Esophagus squamous epithelium (tissue), 5 donors: ENCODE measurements at places on chromosomes 2 and 18. TPM values are rescaled to one million over a fixed set of nuclear protein-coding genes. Genes with fewer than 3 reads are reported as not detected.
A peak's percentile ranks its signal among the peaks of the same experiment; 100 is the strongest.

GRCh38 chr18:3151399-3152264 is 68.1 kb downstream of the MYOM1 start:
- no peak for DNase-seq

The IL36A gene
- 164 TPM for total RNA-seq

- DNase-seq: no peak
These were observed 424.2 kb downstream of the TGIF1 start for GRCh38 chr18:3874125-3874524.

DNA sequence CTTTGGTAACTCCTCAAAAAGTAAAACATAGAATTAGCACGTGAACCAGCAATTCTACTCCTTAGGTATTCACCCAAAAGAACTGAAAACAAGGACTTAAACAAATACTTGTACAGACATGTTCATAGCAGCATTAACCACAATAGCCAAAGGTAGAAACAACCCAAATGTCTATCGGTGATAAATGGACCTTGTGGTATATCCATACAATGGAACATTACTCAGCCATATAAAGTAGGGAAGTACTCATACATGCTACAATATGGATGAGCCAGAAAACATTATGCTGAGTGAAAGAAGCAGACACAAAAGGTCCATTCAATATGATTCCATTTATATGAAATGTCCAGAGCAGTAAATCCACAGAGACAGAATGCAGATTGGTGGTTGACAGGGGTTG is 182.8 kb downstream of the DNER start:
- no peak for DNase-seq

DNA sequence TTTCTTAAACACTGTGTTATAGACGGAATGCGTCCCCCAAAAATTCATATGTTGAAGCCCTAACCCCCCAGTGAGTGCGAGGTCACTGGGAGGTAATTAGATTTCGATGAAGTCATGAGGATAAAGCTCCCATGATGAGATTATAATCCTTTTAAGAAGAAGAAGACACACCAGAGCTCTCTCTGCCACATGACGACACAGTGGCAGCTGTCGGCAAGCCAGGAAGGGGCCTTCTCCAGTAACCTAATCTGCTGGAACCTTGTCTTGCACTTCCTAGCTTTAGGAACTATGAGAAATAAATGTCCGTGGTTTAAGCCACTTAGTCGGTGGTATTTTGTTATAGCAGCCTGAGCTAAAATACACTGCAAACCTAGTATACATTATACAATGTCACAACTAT is 12.3 kb downstream of the TMEM237 start:
- DNase-seq: no peak

DNA sequence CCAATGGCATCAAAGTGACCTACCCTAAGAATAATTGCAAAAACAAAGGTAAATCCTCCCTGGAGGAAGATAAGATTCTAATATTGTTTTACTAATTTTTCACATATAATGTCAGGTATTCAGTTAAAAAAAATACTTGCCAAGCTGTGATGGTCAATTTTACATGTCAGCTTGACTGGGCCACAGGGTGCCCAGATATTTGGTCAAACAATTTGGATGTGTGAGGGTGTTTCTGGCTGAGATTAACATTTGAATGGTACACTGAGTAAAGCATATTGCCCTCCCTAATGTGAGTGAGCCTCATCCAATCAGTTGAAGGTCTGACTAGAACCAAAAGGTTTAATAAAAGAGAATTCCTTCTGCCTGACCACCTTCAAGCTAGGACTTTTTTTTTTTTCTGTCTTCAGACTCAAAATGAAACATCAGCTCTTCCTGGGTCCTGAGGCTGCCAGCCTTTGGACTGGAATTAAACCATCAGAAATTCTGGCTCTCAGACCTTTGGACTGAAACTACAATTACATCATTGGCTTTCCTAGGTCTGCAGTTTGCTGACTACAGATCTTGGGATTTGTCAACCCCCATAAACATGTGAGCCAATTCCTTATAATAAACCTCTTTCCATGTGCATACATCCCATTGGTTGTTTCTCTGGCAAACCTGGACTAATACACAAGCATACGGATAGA is 65.4 kb downstream of the LDAH start:
- no peak for DNase-seq

- DNase-seq: no peak
These were observed 214.8 kb downstream of the IKZF2 start for GRCh38 chr2:212936572-212936971.

DNA sequence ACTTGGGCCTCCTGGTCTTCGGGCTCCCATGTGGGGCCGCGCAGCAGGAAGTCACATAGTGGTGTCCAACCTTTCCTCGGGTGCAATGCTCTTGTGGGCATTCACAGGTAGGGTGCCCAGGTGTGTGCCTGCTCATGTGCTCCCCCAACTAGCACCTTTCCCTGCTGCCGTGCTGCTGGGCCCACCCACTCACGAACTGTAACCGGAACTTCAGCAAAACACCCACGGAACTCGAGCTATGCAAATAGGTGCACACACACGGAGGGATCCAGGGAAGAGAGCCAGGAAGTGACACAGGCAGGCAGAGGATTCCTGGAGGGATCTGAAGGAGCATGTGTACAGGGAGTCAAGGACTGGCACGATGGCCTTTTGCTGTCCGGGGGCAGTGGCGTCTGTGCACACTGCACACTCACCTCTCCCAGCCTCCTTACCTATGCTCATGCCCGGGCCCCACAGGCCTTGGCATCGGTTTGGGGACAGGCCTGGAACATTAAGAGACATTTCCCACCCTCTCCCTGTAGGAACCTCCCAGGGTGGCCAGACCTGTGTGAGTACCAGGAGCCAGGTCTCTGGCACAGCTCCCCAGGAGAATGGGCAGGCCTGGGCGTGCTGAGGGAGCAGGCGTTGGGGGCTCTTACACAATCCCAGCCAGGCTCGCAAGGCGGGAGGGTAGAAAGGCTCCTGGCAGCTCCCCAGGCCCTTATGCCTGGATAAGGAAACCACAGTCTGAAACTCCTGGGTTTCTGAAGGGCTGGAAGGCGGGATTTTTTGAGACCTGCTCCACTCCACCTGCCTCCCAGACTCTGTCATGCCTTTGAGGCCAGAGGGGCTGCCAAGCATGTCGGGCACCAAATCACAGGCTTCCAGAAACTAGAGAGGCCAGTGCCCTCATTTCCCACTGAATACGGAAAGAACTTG is 6.6 kb upstream of the PTMA start:
- no peak for DNase-seq

The MDH1 gene
- total RNA-seq: 120 TPM

The UGT1A4 gene
- total RNA-seq: 2.9 TPM

The ELOA2 gene
- 0.38 TPM for total RNA-seq

DNA sequence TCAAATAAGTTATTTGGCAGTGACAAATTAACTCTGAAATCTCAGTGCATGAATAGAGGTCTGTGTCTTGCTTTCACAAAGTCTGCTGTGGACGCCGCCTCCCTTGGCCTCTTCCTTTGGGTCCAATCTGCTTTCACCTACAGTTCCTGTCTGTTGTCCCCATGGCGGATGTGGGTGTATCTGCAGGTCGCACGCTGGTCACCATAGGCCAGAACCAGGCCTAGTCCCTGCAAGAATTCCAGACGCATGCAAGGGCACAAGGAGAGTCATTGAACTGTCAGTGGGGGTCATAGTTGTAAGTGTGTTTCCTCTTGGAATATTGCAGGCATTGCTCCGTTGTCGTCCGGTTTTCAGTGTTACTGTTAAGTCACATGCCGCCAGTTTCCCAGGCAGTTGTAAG is 7.4 kb downstream of the SOCS6 start:
- DNase-seq: no peak

- DNase-seq: no peak
These were observed 14.3 kb upstream of the STAM2 start for GRCh38 chr2:152189622-152190495.

The CD8A gene
- 1.6 TPM for total RNA-seq

The CRYBA2 gene
- total RNA-seq: not detected

- no peak for DNase-seq
These were observed 45.2 kb upstream of the NYAP2 start for GRCh38 chr2:225354281-225354774.

GRCh38 chr18:77101410-77102258 is 30.9 kb downstream of the MBP start:
- DNase-seq: peak; percentile 38
